ENCODE measurements at places on chromosomes 3 and 15.

GRCh38 chr15:68403161-68403941, 28.6 kb downstream of the ITGA11 start:
- DNase-seq = no peak

DNA sequence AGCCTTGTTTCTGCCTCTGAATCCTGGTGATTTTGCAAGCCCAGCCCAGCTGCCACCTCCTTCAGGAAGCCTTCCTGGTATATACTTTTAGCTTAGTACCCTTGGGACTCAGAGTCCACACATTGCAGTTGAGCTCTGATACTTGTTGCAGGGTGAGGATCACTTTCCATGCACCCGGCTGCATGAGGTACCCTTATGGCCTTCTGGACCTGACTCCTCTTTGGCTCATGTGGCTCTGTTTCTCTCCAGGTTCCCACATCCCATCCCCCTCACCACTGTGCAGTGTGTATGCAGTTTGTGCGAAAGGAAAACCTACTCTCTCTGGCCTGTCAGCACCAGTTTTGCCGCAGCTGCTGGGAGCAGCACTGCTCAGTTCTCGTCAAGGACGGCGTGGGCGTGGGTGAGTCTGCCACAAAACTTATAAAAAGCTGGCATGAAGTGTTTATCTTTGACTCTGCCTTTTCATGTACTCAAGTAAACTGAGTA, 23.1 kb upstream of the P4HTM start:
- no peak for DNase-seq

- peak; percentile 24 for DNase-seq
Measured at GRCh38 chr3:59839810-59840515, 790.1 kb upstream of the CFAP20DC start.

GRCh38 chr3:101104321-101104720, 111.1 kb upstream of the ABI3BP start:
- no peak for DNase-seq

DNA sequence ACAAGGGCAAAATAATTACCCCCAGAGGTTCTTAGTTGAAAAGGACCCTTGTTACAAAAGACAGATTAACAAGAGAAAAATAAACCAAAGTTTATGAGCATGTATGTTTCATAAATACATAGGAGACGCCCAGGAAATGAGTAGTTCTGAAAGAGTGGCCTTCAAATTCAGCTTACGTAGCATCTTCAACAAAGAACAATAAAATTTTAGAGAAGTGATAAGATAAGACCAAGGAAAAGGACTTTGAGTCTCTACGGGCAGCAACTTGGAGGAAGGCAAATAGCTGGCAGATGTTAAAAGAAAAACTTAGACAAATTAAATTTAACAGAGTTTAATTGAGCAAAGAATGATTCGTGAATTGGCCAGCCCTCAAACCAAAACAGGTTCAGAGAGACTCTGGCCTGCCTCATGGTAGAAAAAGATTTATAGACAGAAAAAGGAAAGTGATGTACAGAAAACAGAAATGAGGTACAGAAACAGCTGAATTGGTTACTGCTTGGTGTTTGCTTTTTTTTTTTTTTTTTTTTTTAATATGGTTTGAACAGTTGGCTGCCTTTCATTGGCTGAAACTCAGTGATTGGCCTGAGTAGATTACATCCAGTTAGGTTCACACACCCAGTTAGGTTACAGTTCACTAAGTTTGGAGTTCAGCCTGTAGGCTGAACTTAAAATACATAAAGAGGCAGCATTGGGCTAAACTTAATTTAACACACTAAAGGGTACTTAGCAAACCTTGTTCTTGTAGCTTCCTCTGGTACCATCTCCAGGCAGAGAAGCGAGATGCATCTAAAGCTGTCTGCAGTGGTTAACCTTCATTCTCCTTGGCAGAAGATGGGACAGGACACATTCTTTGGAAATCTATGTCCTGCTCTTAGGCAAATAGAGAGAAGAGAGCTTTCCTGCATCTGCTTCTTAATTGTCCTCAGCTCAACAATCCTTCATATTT, 23.2 kb downstream of the C2CD4B start:
- no peak for DNase-seq

- no peak for DNase-seq
Measured at GRCh38 chr15:77830051-77830468, 197.3 kb upstream of the LINGO1 start.

GRCh38 chr3:136818769-136819391, at the start of gene SLC35G2:
SLC35G2 (plus strand) TSS chr3:136819126; CDS start chr3:136854461, 35,335 bp downstream.
- DNase-seq = peak; percentile 96

- DNase-seq = no peak
Measured at GRCh38 chr3:112755845-112756613, 90.6 kb downstream of the CD200R1L start.

DNA sequence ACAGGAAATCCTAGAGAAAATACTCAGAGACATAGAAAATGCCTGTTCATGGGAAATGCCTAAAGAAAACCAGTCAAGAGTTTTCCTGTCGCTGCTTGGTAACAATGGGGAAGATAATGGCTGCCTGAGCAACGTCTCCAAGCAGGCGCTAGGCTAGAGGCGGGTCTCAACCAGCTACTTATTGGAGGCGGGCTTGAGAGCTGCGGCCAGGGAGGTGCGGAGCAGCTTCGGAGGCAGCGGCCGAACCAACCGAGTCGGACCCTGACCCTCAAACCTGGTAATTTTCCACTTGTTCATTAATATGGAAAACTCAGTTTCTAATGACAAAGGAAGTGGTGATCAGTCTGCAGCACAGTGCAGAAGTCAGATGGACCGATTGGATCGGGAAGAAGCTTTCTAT, 173.1 kb downstream of the DTWD1 start:
- no peak for DNase-seq

GRCh38 chr3:69776920-69777581, 37.8 kb downstream of the MITF start:
- no peak for DNase-seq

- DNase-seq = no peak
Measured at GRCh38 chr15:78101423-78102105, 9.2 kb downstream of the SH2D7 start.

DNA sequence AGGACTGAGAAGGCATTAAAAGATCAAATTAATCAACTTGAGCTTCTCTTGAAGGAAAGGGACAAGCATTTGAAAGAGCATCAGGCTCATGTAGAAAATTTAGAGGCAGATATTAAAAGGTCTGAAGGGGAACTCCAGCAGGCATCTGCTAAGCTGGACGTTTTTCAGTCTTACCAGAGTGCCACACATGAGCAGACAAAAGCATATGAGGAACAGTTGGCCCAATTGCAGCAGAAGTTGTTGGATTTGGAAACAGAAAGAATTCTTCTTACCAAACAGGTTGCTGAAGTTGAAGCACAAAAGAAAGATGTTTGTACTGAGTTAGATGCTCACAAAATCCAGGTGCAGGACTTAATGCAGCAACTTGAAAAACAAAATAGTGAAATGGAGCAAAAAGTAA, 149.7 kb upstream of the LRRFIP2 start:
- no peak for DNase-seq

DNA sequence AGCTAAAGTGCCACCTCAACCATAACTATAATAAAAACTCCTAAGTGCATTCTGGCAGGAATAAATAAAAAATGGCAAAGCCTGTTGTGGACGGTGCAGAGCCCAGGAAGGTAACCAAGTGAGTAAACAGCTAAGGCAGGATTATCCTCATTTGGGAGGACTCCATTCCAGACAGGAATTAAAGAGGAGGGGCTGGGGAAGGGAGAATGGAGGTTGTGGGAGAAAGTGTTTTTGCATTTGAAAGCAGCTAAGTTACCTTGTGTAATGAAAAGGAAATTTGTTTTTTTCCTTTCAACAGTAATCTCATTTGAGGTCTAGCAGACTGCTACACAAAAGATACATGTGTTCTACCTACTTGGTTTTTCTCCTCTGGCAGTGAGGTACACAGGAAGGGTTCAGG, 248.5 kb downstream of the TIGIT start:
- DNase-seq = no peak

- no peak for DNase-seq
Measured at GRCh38 chr15:33425142-33425541, 114.4 kb downstream of the RYR3 start.

GRCh38 chr3:10023587-10024310, 2.5 kb upstream of the FANCD2 start:
- no peak for DNase-seq
